ENCODE measurements at places on chromosomes 1 and 21. TPM values are rescaled to one million over a fixed set of nuclear protein-coding genes. Genes with fewer than 3 reads are reported as not detected.

The VWA5B1 gene
- total RNA-seq = not detected

The ANGPTL3 gene
- not detected for total RNA-seq

The CFAP57 gene
- total RNA-seq = 1.1 TPM

The GPR37L1 gene
- 0.02 TPM for total RNA-seq

The HJV gene
- not detected for total RNA-seq

The UBAP2L gene
- total RNA-seq = 85.9 TPM

The EDARADD gene
- total RNA-seq = 1.1 TPM

The CDA gene
- total RNA-seq = not detected

The KRTAP19-3 gene
- total RNA-seq = not detected

The NR1I3 gene
- total RNA-seq = not detected

The VANGL2 gene
- 1.8 TPM for total RNA-seq

The PRR9 gene
- total RNA-seq = not detected

The FCRLB gene
- 0.51 TPM for total RNA-seq

The DMRTA2 gene
- total RNA-seq = 1.5 TPM
